Inflammatory macrophage treated with lipopolysaccharide for 4 hours (primary cell): ENCODE measurements at places on chromosomes 4 and X.
A peak's percentile ranks its signal among the peaks of the same experiment; 100 is the strongest.

- DNase-seq: peak; percentile 18
These were observed 77.4 kb upstream of the GPR50 start for GRCh38 chrX:151099001-151099400.

DNA sequence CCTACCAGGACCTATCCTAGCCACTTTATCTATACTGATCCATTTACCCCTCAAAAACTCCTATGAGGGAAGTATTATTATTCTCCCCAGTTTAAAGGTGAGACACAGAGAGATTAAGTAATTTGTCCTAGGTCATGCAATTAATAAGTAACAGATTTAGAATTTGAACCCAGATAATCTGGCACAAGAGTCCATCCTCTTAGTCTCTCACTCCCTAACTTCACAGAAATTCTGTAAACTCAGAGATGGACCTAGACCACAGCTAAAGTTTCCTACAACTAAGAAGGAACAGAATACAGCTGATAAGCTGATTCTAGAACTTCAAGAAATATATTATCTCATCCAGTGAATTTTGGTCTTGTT, 58.7 kb downstream of the TEC start:
- no peak for DNase-seq

GRCh38 chrX:57595381-57595811, 3.6 kb downstream of the ZXDB start:
- peak; percentile 22 for DNase-seq

DNA sequence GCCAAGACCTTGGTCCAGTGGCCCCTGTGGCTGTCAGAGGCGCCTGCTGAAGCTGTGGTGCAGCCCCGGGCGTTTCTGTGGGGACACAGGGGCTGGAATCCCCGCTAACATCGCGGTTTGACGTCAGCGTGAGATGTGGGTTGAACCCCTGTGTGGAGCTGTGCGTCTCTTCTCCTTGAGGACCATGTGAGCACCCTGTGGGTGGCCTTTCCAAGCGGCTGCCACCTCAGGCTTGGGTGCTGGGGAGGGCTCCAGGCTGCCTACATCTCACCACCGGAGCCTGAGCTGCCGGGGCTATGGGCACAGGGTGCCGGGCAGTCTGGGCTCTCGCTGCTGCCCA, 27.7 kb downstream of the UVSSA start:
- no peak for DNase-seq

GRCh38 chr4:144701683-144702233, 55.8 kb downstream of the HHIP start:
- no peak for DNase-seq

DNA sequence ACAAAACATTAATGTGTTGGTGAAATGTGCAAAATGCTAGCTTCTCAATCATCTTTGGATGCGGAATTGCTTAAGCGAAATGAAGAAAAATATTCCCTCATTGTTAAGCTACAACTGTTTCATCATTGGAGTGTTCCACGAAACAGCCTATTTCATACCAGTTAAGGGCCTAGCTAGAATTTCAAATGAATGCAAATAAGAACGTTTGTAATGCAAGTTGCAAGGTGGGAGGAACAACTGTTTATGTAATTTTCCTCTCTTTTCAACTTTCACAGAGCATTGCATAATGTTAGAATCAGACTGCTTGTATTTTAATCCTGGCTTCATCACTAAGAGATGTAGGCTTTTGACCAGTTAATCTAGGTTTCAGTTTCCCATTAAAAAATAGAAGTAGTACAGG, 480.1 kb downstream of the IL1RAPL1 start:
- no peak for DNase-seq

GRCh38 chr4:4784379-4784778, 75.1 kb upstream of the MSX1 start:
- DNase-seq: no peak

- peak; percentile 78 for DNase-seq
These were observed 1.2 kb downstream of the CHIC2 start for GRCh38 chr4:54063229-54063628.

- DNase-seq: no peak
These were observed 163.0 kb upstream of the TLL1 start for GRCh38 chr4:165709973-165710526.

- DNase-seq: no peak
These were observed 8.8 kb downstream of the TMPRSS11D start for GRCh38 chr4:67874986-67875385.

GRCh38 chr4:53599632-53600031, 8.3 kb upstream of the LNX1 start:
- DNase-seq: no peak

DNA sequence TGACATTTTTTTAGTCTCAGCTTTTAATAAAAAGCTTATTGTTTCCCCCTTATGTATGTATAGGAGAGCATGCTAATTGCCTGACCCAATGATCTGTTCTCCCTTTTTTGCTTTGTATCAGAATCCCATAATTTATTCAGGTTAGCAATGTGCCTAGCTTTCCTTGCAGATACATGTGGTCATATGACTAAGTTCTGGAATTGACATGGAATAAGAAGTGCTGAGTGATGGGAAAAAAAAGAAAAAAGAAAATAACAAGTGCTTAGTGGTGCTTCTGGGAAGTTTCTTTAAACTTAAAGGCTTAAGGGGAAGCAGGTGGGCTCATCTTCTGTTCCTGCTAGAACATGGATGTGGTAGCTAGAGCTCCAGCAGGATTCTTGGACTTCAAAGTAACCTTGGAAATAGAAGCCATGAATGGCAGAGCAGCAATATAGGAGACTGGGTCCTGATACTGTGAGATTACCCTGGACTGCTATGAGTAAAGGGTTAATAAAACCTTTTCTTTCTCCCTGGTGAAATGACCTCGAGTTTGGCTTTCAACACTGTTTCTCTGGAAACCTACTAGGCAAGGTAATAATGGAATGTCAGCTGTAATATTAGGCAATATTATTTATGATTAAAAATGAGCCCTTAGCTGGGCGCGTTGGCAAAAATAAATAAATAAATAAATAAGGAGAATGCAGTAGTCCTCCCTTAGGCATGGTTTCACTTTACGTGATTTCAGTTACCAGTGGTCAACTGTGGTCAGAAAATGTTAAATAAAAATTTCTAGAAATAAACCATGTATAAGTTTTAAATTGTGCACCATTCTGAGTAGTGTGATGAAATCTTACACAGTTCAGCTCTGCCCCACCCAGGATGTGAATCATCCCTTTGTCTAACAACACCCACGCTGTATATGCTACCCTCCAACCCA, 16.7 kb upstream of the RBM41 start:
- DNase-seq: peak; percentile 64

- peak; percentile 4 for DNase-seq
These were observed 661.6 kb downstream of the RAPGEF2 start for GRCh38 chr4:159764343-159764952.

GRCh38 chrX:51955200-51955599, 61.8 kb downstream of the MAGED1 start:
- DNase-seq: no peak

DNA sequence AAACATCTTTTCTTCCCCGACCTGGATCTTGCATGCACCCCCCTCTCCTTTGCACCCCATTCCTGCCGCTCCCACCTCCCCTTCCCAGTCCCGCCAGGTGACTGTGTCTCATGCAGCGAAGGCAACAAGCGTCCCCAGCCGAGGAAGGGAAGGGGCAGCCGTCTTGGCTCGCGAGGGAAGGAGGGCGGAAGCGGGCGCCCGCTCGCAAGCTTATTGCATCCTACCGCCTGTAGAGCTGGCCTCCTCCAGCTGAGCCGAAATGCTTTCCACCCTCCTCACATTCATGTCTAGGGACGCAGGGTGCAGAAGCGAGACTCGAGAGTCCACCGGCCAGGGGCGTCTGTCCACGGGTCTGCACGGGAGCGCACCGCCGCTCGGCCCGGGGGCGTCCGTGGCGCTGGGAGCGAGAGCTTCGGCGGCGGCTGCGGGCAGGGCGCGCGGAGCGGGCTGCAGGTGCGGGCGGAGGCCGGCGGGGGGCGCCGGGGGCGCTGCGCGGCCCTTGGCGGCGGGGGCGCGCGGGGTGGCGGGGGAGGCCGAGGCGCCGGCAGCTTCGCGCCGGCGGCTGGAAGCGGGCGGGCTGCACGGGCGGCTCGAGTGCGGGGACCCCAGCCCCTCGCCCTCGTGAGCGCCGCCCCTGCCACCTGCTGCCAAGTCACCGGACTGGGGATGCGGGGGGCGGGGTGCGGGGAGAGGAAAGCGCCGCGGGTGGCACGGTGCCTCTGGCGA, at the start of gene KCNIP4:
TSS of gene KCNIP4 (minus strand) at position 426 of the 726 bp plus-strand sequence.
- no peak for DNase-seq

DNA sequence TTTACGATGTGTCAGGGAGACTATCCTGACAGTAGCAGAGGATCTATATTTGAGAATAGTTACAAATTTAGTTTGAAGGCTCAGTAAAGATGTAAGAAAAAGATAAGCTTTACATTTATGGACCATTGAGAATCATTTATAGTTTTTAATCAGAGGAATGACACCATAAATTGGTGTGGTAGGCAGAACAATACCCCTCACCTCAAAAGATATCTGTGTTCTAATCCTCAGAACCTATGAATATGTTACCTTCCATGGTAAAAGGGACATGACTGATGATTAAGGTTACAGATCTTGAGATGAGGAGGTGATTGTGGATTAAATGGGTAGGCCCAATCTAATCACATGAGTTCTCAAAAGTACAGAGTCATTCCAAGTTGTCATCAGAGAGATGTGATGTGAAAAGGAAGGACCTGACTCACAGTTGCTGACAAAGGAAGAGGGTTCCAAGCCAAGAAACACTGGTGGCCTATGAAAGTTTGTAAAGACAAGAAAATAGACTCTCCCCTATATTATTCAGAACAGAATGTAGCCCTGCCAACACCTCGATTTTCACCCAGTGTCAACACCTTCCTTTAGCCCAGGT, 27.0 kb downstream of the EREG start:
- peak; percentile 20 for DNase-seq

DNA sequence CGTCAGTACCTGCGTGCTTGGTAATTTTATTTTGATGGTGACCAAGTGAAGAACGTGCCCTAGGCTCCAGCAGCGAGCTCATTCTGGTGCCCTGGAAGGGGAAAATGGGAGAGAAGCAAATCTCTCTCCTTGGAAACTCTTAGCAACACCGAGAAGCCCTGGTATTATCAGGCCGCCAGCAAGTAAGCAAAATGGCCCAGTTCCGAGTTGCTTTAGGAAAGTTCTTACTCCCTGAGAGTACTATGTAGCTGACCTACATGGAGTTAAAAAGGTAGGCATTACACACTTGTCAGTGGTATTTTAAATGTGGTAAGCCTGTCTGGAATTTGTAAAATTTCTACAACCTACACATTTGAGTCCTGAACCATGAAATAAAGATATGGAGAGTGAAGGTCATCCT, 146.4 kb downstream of the CPEB2 start:
- no peak for DNase-seq

- no peak for DNase-seq
These were observed 84.4 kb downstream of the LRP2BP start for GRCh38 chr4:185311113-185311888.

- no peak for DNase-seq
These were observed 16.5 kb downstream of the TRAPPC2 start for GRCh38 chrX:13717700-13718472.

DNA sequence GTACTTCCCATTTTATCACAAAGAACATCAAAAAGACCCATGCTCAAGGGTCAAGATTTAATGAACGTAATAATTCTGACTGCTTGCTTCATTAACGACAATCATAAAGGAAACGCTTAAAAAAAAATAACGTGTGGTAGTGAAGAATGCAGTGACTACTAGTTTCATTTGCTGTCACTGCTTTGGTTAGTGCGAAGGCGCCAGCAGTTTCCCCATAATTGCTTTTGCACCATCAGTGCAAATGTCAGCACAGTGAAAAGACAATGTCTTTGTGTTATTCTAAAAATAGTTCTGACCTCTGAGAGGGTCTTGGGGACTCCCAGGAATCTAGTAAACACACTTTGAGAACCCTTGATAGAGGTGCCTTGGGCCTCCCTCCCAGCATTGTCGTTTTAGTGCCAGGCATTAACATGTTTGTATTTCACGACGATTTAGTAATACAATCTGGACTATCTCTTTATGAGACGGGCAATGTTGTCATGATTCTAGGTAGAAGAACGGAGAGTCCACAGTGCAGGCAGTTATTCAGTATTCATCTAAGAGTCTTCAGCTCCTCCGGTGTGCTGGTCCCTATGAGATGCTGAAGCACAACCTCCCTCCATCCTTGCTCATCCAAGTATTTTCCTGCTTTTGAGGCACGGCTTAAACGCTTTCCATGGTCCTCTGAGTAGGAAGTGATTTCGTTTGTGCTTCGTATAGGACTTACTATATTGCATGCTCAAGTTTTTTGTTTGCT, 71.0 kb downstream of the AFF1 start:
- peak; percentile 83 for DNase-seq

- DNase-seq: no peak
These were observed 90.9 kb downstream of the EGF start for GRCh38 chr4:110003401-110004187.

- DNase-seq: no peak
These were observed 345.7 kb downstream of the FBXO8 start for GRCh38 chr4:173937631-173938270.

DNA sequence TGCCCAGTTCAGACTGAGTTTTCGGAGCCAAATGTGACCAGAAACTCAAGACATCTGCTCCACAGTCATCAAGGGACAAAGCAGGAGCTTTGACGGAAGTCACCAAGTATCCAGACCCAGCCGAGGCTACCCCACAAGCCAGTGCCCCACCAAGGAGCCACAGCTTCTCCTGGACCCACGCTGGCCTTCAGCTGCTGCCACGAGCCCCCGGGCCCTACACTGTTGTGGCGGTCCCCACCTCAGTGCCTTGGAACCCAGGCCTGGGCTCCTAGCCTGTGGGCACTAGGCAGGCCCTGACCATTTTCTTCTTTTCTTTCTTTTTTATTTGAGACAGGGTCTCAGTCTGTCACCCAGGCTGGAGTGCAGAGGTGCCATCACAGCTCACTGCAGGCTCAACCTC, 82.1 kb upstream of the NKX1-1 start:
- no peak for DNase-seq
